ENCODE measurements at places on chromosomes 5 and 9.

DNA sequence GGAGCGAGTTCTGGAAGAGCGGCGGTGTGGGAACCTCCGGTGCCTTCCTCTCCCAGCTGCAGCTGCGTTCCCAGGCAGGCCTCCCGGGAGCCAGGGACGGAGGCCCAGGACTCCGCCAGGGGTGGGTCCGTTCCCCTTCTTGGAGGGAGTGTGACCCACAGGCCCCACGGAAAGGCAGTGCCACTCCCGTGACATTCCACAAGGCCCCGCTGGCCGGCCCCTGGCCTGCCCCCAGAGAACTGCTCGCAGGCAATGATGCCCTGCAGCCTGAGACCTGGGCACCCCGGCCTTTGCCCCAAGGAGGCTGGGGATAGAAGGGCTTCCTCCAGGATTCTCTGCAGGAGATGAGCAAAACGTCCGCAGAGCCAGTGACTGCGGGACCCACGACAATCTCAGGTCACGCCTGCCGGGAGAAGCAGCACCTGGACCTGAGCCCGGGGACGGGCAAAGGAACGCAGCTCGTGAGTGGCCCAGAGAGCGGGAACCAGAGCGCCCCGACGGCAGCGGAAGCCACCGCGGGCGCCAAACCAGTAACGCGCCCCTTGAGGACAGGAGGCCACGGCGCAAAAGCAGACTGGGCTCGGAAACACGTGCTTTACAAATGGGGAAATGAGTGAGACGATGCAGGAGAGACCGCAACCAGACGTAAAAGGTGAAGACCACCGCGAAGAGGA is 9.3 kb downstream of the OBP2B start:
- DNase-seq, result peak; percentile 37

DNA sequence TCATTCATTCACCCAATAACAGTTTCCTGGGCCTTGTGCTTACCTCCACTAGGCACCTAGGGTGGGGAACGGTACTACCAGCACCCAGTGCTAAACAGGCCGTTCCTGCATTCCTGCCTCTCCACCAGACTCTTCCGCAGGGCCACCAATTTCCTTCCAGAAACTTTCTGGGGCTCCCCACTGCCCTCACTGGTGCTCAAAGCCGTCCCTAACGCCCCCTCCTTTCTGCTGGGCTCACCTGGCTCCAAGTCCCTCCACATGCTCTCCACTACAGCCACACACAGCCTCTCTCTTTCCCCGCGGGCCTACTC is 1.4 kb downstream of the PHF19 start:
- no peak for DNase-seq

DNA sequence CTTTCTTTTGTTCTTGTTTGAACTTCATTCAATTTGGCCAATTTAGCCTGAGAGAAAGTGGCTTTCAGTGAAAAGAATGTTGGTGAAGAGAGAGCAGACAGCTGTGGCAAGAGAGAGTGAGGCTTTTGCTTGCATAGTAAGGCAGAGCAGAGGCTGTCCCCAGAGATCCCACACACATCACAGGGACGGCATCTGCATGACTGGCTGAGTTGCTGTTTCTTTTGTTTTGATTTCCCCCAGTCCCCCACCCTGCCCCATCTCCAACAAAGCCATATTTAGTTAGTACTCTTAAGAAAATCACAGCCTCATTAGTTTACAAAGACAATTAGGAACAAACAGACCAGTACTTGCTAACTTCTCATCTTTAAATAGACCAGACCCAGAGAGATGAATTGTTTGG is 363.9 kb upstream of the SEMA6A start:
- DNase-seq, result peak; percentile 47

GRCh38 chr5:122327110-122327509 is 15.1 kb downstream of the SNCAIP start:
- no peak for DNase-seq

GRCh38 chr5:92613546-92613945 is 967.5 kb downstream of the NR2F1-AS1 start:
- no peak for DNase-seq

GRCh38 chr5:148928141-148928540 is 101.7 kb downstream of the ADRB2 start:
- no peak for DNase-seq

- peak; percentile 89 for DNase-seq
Observed at GRCh38 chr5:181187500-181188213, 17.3 kb downstream of the TRIM7 start.

- no peak for DNase-seq
Observed at GRCh38 chr5:30100148-30100713, 1093.3 kb upstream of the CDH6 start.

GRCh38 chr9:123048748-123049147 is 15.3 kb downstream of the GPR21 start:
- DNase-seq, result no peak

DNA sequence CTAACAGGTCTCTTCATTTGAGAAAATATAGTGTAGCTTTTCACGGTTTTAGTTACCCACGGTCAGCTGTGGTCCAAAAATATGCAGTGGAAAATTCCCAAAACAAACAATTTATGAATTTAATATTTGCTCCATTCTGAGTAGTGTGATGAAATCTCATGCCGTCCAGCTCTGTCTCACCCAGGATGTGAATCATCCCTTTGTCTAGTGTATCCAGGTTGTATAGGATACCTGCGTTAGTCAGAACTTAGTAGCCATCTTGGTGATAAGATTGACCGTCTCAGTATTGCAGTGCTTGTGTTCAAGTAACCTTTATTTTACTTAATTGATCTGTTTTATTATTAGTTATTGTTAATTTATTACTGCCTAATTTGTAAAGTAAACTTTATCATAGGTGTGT is 41.1 kb downstream of the NDUFS4 start:
- no peak for DNase-seq

- no peak for DNase-seq
Observed at GRCh38 chr9:71901695-71902597, 9.0 kb downstream of the ABHD17B start.

DNA sequence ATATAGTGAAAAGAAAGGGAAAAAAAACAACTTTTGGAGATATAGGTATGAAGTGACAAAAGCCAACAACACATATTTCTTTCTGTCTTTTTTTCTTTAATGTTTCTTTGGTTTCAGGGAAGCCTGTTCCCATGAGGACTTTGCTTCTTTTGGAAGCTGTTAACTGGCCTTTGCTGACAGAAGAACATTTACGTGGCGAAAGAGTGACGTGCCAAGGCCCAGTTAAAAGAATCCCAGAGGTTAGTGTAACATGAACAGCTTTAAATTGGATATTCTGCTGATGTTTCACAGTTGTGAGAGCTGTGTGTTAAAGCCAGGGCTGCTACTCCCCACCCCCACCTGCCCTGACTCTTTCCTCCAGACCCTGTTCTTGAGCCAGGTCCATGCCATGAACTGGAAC is 275.9 kb downstream of the CRB2 start:
- DNase-seq, result peak; percentile 55

- no peak for DNase-seq
Observed at GRCh38 chr9:131076347-131077195, 19.8 kb upstream of the AIF1L start.

DNA sequence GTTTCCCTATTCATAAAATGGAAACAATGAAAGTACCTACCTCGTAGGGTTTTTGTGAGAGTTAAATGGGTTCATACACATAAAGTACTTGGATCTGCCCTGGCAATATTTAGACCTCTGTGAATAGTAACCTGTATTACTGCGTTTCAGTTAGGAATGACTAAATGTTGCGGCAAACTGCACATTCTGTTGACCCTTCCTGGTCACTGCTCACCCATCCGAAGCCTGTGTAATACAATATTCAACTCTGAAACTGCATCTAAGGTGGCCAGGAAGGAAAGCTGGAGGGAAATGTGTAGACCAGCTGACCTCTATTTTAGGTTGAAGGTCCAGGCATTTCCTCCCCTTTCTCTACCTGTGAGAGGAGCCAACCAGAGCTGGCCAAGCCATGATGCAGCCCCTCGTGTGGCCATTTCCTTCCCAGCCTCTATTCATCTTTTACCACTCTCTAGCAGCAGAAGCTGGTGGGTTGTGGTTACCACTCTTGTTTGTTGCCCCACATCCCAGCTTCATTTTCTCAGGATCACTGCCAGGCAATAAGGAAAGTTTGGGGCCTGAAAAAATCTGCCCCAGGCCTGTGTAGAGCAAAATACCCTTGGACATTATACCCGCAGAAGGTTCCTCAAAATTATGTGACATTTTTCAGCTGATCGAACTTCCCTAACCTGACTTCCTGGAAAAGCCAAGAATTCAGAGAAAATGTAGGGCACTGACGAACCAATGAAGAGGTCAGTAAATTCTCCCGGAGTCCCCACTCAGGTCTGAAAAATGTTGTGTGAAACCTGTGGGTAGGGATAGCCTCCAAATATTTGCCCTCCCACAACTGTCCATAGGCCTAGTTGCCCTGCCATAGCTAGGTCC is 20.5 kb upstream of the PDCD1LG2 start:
- no peak for DNase-seq

- peak; percentile 53 for DNase-seq
Observed at GRCh38 chr9:97710356-97711222, 13.4 kb upstream of the XPA start.

DNA sequence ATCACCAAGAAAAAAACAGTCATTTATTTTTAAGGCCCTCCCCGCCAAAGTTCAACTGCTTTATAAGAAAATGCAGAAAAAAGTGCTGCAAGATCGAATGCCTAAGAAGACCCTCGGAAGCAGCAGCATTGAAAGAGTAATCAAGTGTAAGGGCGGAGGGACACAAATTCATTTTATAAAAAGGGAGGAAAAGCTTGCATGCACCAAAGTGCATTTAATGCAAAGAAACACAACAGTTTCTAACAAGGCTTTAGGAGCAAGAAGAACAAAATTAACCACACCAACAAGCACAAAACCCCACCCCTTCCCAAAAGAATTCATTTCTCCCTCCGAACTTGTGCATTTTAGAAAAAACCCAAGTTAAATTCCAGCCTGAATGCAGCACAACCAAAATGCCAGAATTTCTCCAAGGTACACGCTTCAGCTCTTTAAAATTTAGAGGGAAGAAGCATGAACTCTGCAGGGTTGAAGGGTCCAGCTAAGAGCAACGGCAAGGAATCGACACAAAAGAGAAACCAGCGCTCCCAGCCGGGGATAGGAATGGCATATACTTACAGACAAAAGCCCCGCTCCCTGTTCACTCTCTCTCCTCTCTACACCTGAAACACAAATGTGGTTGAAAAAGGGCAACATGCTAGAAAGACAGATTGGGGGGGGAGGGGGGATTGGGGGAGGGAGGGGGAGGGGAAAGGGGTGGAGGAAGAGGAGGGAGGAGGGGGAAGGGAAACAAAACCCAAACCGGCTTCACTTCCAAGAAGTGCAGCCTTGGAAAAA is at the start of gene NREP:
NREP (minus strand) TSS at position 614 of the 774 bp plus-strand sequence. CDS start 1,422 bp downstream, outside the sequence.
- no peak for DNase-seq

DNA sequence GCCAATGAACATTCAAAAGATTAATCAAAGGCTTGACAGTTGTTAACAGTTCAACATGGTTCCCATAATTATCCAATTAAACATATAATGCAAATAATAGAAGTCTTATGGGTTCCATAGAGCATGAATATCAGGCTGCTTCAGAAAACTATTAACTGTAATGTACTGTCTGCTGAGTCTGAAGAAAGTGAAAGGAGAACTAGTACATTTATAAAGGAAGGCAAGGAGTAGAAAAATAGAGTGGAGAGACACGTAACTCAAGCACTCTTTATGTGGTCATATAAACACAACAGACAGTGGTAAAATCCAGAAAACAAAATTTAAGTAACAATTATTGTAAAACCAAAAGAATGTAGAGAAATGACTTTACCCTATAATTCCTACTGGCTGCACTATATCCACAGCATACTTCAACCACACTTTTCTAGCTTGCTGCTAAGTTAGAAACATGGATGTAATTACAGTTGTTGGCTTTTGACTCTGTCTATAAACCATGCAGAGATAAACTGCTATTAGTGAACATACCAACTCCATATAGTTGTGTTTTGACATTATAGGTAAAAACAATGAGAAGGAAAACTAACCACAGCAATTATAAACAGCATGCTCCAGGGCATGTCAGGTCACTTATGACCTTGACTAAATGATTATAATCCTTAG is 32.7 kb downstream of the NFIB start:
- no peak for DNase-seq

GRCh38 chr9:99274016-99274415 is 51.9 kb downstream of the SEC61B start:
- no peak for DNase-seq
